ENCODE measurements at places on chromosomes 2 and 18. TPM values are rescaled to one million over a fixed set of nuclear protein-coding genes. Genes with fewer than 3 reads are reported as not detected.

The OR6B2 gene
- not detected for total RNA-seq

The MARS2 gene
- total RNA-seq = 11.4 TPM

The REG3G gene
- total RNA-seq = not detected

The NFATC1 gene
- total RNA-seq = 5.1 TPM

The UGT1A6 gene
- total RNA-seq = 2.3 TPM

The CRYGC gene
- not detected for total RNA-seq

The ELOA2 gene
- total RNA-seq = not detected

The ZSWIM2 gene
- not detected for total RNA-seq

The INHA gene
- 0.51 TPM for total RNA-seq

The WDPCP gene
- total RNA-seq = 3.6 TPM

The VAMP8 gene
- 15.8 TPM for total RNA-seq

The RAMP1 gene
- total RNA-seq = not detected

The CRYGD gene
- total RNA-seq = not detected

The AMER3 gene
- total RNA-seq = not detected

The NGEF gene
- total RNA-seq = 16.5 TPM

The SNORC gene
- 8.1 TPM for total RNA-seq

The CCDC178 gene
- total RNA-seq = not detected

The TNFRSF11A gene
- 8.3 TPM for total RNA-seq

The C2orf76 gene
- 11.2 TPM for total RNA-seq

The ANKRD30B gene
- not detected for total RNA-seq

The UGT1A5 gene
- not detected for total RNA-seq

The RBKS gene
- total RNA-seq = 8.0 TPM

The PAIP2B gene
- total RNA-seq = 0.23 TPM

The TCF7L1 gene
- 10.3 TPM for total RNA-seq

The STAT1 gene
- 67.8 TPM for total RNA-seq

The LYG2 gene
- 0.17 TPM for total RNA-seq

The ADNP2 gene
- 12.1 TPM for total RNA-seq

The LTBP1 gene
- 26.4 TPM for total RNA-seq

The PRSS56 gene
- 0.27 TPM for total RNA-seq

The C18orf54 gene
- 2.9 TPM for total RNA-seq

The SCN7A gene
- total RNA-seq = not detected

The KIAA2012 gene
- total RNA-seq = not detected

The RMND5A gene
- 21.6 TPM for total RNA-seq

The KCNIP3 gene
- 1.7 TPM for total RNA-seq

The PLA2R1 gene
- 2.4 TPM for total RNA-seq

The FKBP1B gene
- total RNA-seq = 9.2 TPM

The CCBE1 gene
- 10.6 TPM for total RNA-seq

The TUBA4B gene
- 0.26 TPM for total RNA-seq

The ACVR1 gene
- total RNA-seq = 31.0 TPM

The IL36A gene
- total RNA-seq = not detected

The AGXT gene
- not detected for total RNA-seq

The RPRM gene
- not detected for total RNA-seq

The PARD3B gene
- 0.72 TPM for total RNA-seq

The NYAP2 gene
- total RNA-seq = not detected

The CFC1 gene
- total RNA-seq = not detected

The GNAL gene
- 6.2 TPM for total RNA-seq

The VAMP5 gene
- total RNA-seq = 0.15 TPM

The REG3A gene
- total RNA-seq = not detected

The RNF125 gene
- total RNA-seq = 0.23 TPM

The CCDC93 gene
- total RNA-seq = 15.6 TPM

The MYO3B gene
- total RNA-seq = not detected

The ACKR3 gene
- total RNA-seq = 29.6 TPM

The SULT1C2 gene
- total RNA-seq = 0.83 TPM

Measured in A549 treated with RU486 at 1 μM for 4 hours (cell line).